ENCODE measurements at places on chromosomes 12 and 14.

GRCh38 chr12:30953257-30953656 lies 26.7 kb downstream of the TSPAN11 start:
- no peak overlapping the region for H3K27ac ChIP-seq
- no peak overlapping the region for H3K4me3 ChIP-seq
- H3K27me3 ChIP-seq, result no peaks in the 10 kb centered on the region
- H3K4me1 ChIP-seq, result no peaks in the 10 kb centered on the region
- H3K36me3 ChIP-seq, result no peaks in the 10 kb centered on the region

- DNase-seq, result no peak
- no peaks in the 10 kb centered on the region for H3K36me3 ChIP-seq
- H3K4me1 ChIP-seq, result peaks cover 2% of the 10 kb centered on the region
- no peaks in the 10 kb centered on the region for H3K27me3 ChIP-seq
These were observed 119.5 kb downstream of the VEZT start for GRCh38 chr12:95337146-95337545.

GRCh38 chr14:60984196-60984595 lies 3.2 kb downstream of the SLC38A6 start:
- no peaks in the 10 kb centered on the region for H3K27me3 ChIP-seq
- H3K27ac ChIP-seq, result no peak overlapping the region
- DNase-seq, result no peak
- peaks cover 1% of the 10 kb centered on the region for H3K4me1 ChIP-seq
- no peaks in the 10 kb centered on the region for H3K36me3 ChIP-seq

- no peaks in the 10 kb centered on the region for H3K36me3 ChIP-seq
- H3K27ac ChIP-seq, result peak overlapping the region; percentile 3
- no peak for DNase-seq
- H3K4me1 ChIP-seq, result peaks cover 8% of the 10 kb centered on the region
- no peak overlapping the region for H3K4me3 ChIP-seq
These were observed 212.0 kb downstream of the CACNA1C start for GRCh38 chr12:2264651-2265232.

DNA sequence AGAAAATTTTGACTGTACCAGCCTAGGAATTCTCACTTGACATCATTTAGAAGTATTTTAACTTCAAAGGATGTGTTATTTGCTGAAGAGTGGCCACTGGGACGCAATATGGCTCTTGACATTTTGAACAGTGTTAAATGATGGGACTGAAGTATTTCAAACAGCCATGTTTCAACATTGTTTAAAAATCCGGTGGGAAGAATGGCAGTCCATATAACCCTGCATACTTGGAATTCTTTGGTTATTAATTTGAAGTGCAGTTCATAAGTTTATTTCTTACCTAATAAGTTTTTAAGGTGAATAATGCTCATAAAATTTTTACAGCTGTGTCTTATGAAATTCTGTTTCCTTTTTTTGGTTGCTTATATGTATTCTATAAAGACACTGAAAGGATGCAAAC lies 8.3 kb downstream of the TMTC2 start:
- no peaks in the 10 kb centered on the region for H3K36me3 ChIP-seq
- H3K27ac ChIP-seq, result no peak overlapping the region
- no peak overlapping the region for H3K4me3 ChIP-seq
- DNase-seq, result no peak
- H3K27me3 ChIP-seq, result no peaks in the 10 kb centered on the region

DNA sequence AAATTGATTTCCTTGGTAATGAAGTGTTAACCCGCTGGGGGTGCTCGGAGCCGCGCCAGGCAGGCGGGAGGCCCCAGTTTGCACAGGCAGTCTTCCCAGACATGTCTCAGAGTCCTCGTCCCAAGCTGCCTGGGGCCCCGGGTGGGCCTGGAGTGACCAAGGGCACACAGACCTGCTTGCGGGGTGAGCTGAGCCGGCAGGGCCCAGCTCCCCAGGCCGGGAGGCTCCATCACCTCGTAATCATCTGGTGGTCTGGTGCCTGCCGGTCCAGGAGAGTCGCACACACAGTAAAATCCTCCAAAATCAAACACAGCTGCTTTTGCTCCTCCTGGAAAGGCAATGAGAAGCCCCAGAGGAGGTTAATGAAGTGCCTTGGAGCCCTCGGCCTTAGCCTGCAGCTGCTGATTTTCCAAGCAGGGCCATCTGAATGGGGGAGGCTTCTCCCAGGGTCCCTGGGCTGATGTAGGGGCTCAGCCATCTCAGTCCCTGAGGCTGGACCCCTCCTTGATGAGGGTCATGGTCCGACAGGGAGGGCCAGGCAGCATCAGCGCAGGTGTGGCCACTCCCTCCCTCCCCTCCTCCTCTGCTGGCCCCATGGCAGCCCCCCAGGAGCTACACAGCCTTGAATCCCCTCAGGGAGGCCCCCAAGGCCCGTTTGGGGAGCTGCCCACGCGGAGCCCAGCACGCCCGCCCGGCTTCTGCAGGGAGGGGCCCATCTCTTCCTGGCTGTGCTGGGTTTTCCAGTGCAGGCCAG lies 39.4 kb upstream of the FBRSL1 start:
- H3K27me3 ChIP-seq, result no peaks in the 10 kb centered on the region
- no peak for DNase-seq
- H3K27ac ChIP-seq, result no peak overlapping the region
- no peaks in the 10 kb centered on the region for H3K36me3 ChIP-seq
- H3K4me3 ChIP-seq, result no peak overlapping the region

DNA sequence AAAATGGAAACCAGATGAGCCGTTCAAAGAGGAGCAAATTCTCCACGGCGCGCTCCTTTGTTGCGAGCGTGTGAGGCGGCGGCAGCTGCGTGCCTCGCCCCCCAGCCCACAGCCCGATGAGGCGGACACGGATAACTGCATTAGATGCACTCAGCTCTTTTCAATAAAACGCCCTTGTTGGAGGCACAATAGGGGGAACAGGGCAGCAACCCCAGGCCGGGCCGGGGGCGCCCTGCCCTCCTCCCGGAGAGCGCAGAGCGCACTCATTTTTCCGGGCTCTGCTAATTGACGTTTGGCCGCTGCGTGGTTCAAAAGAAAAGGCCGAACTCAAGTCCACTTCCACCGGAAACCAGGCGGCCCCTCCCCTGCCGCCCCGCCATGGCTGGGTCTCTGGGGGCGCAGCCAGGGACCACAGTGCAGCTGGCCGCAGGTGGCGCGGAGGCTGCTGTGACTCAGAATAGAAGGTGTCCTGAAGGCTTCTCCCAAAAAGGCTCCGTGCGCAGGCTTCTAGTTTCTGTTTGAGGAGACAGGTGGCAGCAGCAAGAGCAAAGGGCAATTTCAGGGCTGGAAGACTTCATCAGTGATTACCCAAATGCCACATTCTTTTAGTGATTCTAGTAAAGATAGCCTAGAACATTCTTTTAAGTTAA lies 29.0 kb upstream of the SMOC1 start:
- H3K27me3 ChIP-seq, result no peaks in the 10 kb centered on the region
- H3K4me1 ChIP-seq, result no peaks in the 10 kb centered on the region
- no peak overlapping the region for H3K27ac ChIP-seq
- no peak for DNase-seq

GRCh38 chr14:66650491-66650911 lies 142.6 kb downstream of the GPHN start:
- no peaks in the 10 kb centered on the region for H3K4me1 ChIP-seq
- no peaks in the 10 kb centered on the region for H3K27me3 ChIP-seq
- no peak overlapping the region for H3K4me3 ChIP-seq
- H3K36me3 ChIP-seq, result no peaks in the 10 kb centered on the region

All from aorta (tissue), 5 donors.